ENCODE measurements at places on chromosomes 16 and 17.

DNA sequence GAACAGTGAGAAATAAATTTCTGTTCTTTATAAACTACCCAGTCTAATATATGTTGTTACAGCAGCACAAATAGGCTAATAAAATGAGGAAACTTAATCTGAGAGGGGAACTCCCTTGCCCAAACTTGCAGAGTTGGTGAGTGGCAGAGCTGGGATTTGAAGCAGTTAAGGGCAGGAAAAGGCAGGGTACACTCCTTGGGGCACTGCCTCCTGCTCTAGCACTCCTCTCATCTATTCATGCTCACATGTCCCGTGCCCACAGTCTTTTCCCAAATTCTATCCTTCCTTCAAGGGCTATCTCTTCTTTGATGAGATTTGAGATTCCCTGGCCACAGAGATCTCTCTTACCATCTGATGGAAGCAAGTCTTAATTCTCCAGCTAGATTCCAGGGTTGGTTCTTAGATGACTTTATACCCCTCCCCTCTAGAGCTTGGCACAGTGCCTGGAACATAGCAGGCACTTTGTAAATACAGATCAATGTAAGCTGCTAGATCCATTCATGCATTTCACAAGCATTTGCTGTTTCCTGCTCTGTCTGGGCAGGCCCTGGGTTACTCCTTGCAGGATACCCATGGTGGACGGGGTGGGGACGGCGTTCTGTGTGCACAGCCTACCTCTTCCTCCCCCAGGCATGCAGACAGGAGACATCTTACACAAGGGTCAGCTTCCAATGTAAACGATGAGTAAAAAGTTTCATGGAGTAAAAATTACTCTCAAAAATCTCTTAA lies 39.2 kb upstream of the ABCC12 start:
- DNase-seq: no peak

GRCh38 chr17:80422276-80422675 lies 7.3 kb downstream of the ENDOV start:
- DNase-seq: no peak

- DNase-seq: no peak
These were observed 145.5 kb upstream of the ASIC2 start for GRCh38 chr17:33438578-33438977.

GRCh38 chr16:25575363-25575762 lies 116.4 kb upstream of the HS3ST4 start:
- DNase-seq: no peak

- no peak for DNase-seq
These were observed 98.4 kb upstream of the GSE1 start for GRCh38 chr16:85514598-85515318.

- DNase-seq: no peak
These were observed 58.3 kb downstream of the WIPI1 start for GRCh38 chr17:68398691-68399637.

DNA sequence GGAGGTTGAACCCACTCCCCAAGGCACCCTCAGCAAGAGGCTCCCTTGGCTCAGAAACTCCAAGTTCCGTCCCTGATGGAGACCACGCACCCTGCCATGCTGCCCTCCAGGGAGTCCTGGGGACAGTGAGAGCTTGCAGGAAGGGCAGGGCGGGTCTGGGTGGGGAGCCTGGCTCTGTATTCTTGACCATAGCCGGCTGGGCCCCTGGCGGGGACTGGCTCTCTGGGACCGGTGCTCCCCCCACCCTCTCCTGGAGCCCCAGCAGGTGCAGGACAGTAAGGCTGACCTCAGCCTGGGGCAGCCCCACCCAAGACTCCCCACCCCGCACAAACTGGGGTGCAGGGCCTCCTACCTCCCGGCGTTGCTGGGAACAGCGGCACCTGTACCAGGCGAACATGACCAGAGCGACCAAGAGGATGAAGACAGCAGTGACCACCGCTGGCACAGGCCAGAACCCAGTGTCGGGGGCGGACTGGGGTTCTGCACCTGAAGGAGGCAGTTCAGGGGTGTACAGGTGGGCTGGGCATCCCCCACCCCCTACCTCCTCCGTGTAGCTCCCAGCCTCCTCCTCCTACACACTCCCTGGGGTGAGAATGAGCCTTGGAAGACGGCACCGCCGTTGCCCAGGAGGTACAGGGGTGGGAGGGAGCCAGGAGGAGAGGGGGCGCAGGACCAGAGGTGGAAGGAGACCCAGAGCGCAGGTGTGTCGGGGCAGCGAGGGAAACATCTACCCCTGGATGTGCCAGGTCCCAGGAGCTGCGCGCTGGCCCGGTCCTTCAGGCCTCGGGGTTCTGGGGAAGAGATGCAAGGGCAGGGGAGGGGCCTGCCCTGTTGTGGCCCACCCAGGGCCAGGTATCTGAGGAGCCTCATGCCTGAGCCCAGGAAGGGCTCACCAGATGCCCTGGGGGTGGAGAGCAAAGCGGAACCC lies 5.4 kb upstream of the CD7 start:
- no peak for DNase-seq

Data from NCI-H187 treated with DMSO at 0.1 percent for 48 hours (cell line).